NCI-H187 treated with DMSO at 0.1 percent for 48 hours (cell line): ENCODE measurements at places on chromosomes 5 and 9.
A peak's percentile ranks its signal among the peaks of the same experiment; 100 is the strongest.

- DNase-seq, result no peak
Measured at GRCh38 chr5:75337366-75338021, 474 bp downstream of the HMGCR start.

GRCh38 chr5:142056816-142057696 lies 44.2 kb upstream of the GNPDA1 start:
- no peak for DNase-seq

GRCh38 chr9:92558612-92559374 lies 23.0 kb upstream of the ECM2 start:
- DNase-seq, result no peak

- no peak for DNase-seq
Measured at GRCh38 chr5:156934450-156935211, 28.4 kb downstream of the TIMD4 start.

DNA sequence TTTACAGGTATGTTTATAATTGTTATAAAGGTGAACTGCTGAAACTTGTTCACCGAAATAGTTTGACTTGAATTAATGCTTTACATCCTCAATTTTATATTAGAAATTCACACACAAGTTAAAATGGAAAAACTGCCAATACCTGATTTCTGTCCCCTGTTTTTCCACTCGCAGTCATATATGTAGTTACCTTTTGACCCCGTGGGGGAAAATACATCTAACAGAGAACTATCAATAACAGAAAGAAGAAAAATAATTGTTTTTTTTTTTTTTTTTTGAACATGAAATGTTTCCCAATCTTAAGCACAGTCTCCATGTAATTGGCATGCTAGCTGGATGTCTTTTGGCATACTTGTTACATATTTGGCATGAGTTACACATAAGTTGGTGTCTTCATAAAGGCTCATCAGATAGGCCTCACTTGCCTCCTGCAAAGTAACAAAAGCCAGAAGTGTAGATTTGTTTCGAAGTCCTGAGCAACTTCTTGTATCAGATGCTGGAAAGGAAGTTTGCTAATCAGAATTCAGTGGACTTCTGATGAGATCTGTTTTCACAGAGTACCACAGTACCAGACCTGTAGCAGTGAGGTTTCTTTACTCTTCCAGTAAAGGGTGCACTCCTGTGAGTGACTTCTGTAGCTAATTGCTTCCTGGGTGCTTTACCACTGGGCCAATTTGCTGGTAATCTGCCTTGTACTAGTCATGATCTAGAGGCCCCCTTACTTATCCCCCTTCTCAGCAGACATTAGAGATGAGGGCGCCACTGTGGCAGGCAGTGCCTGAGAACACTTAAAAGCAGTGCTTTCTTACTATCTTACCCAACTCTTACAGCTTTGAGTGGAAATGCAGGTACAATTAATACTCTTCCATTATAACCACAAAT lies 36.2 kb upstream of the CXXC5 start:
- DNase-seq, result no peak

GRCh38 chr5:14400085-14400484 lies 181.5 kb upstream of the OTULINL start:
- DNase-seq, result no peak

DNA sequence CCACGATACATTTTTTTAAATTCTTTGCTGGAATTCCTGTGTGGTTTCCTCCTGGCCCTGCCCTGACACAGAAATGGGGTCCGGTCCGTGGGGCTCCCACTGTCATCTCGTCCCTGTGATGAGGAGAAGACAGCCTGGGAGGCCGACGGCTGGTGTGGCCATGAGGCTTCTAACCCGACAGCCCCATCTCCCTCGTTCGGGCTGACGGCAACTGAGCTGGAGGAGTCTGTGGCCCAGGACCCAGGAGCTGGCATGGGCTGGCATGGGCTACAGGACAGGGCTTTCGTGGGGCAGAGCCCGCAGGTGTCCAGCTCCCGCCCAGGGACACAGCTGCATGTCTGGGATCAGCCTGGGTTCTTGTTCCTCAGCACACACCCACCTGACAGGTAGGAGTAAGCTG lies 13.8 kb downstream of the LCN9 start:
- DNase-seq, result no peak

DNA sequence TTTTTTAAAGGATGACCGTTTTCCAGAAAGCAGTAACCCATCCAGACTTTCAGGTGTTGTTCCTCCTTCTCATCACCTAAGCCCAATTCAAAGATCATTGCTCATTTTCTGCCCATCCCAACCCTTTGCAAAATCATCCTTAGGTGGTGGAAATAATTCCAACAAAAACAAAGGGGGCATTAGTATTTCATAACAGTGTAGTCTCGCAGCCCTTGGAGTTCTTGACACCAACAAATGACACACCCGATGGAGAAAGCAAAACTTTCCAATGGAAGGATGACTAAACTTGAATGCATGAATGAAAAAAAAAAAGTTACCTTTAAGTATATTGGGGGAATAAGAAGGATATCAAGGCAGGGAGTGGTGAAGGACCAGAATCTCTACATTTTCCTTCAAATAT lies 117.0 kb downstream of the PAPPA start:
- DNase-seq, result no peak

GRCh38 chr5:14216372-14216771 lies 73.2 kb downstream of the TRIO start:
- no peak for DNase-seq

GRCh38 chr5:169831331-169831730 lies 149.0 kb downstream of the INSYN2B start:
- no peak for DNase-seq

- DNase-seq, result no peak
Measured at GRCh38 chr9:121684381-121685145, 33.1 kb downstream of the DAB2IP start.

- no peak for DNase-seq
Measured at GRCh38 chr5:157502143-157502647, 42.2 kb downstream of the NIPAL4 start.

DNA sequence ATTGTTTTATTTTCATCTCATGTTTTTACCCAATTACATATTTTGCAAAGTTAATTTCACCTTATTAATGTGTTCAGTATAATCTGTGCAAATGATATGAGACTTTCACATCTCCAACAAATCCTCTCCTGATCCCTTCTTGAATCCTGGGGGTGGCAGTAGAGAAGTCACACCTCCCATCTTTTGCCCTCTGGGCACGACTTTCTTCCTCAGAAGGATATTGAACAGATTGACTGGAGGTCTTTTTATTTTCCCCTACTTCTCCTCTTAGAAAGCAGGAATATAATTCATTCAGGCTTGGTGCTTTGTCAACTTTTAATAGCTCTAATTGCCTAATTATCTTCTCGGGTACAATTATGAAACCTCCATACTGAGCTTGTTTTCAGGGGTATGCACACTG lies 1037.1 kb upstream of the NUDT12 start:
- no peak for DNase-seq

DNA sequence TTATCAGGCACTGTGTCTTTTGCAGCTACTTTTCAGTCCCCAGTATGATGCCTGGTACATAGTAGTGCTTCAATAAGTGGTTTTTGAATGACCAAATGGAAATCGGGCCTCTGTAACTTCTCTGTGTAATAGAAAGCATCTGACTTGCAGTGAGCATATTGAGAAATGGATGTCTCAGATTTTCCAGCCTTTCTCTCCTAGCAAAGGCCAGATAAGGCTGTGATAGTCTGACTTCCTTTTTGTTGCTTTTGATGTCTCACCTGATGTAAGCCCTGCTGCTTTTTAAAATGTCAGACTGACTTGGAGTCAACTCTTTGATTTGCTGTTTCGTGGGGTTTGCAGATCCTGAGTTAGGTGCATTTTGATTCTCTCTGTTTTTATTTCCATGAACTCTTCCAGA lies 590.0 kb upstream of the ZNF608 start:
- DNase-seq, result no peak

GRCh38 chr5:77847129-77847460 lies 71.0 kb upstream of the TBCA start:
- DNase-seq, result no peak

DNA sequence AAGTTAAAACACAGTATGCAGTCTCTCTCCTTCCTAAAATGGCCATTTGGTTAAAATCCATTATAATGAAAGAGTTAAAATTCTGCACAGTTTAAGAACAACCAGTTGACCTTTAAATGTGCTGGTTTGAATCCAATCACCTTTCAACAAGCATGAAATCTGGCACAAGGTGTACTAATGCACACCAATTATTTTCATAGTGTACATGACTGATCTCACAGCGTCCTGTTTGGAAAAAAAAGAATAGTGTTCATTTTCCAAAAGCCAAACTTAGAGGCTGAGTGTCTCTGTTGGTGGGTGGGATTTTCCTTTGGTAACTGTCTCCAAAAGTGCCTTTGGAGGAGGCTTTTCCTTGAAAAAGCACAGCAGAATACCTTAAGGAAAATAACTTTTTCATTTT lies 180.6 kb downstream of the DEPDC1B start:
- DNase-seq, result no peak

GRCh38 chr5:39302472-39302871 lies 61.8 kb downstream of the C9 start:
- DNase-seq, result no peak

DNA sequence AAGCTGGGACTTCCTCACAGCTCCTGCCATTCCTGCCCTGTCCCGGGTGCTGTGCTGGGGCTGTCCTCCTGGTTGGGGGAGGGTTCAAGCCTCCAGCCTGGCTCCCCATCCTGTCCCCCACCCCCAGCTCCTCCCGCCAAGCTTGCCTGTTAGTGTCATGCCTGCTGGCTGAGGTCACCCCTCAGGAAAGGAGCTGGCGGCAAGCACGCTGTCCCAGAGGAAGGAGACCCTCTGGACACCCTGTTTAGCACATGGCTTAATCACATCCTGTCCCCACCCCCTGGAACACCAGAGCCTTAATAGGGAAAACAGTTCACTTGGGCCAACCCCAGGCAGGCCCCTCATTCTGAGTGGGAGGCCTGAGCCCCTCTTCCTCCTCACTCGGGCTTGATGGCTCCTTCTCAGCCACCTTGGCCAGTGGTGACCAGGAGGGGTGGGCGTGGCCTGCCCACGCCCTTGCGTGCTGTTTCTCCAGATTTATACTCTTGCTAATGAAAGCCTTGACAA lies 9.2 kb upstream of the PHYHD1 start:
- DNase-seq, result no peak

GRCh38 chr5:133232011-133232410 lies 180.2 kb downstream of the HSPA4 start:
- DNase-seq, result no peak

GRCh38 chr9:18673179-18673578 lies 199.2 kb downstream of the ADAMTSL1 start:
- no peak for DNase-seq

GRCh38 chr9:82109626-82110025 lies 121.1 kb downstream of the SPATA31D1 start:
- peak; percentile 76 for DNase-seq

GRCh38 chr9:98097836-98098235 lies 21.2 kb downstream of the TRIM14 start:
- DNase-seq, result no peak

GRCh38 chr5:154309371-154309745 lies 118.8 kb downstream of the GALNT10 start:
- no peak for DNase-seq

- no peak for DNase-seq
Measured at GRCh38 chr5:136694258-136694657, 328.9 kb upstream of the TRPC7 start.

DNA sequence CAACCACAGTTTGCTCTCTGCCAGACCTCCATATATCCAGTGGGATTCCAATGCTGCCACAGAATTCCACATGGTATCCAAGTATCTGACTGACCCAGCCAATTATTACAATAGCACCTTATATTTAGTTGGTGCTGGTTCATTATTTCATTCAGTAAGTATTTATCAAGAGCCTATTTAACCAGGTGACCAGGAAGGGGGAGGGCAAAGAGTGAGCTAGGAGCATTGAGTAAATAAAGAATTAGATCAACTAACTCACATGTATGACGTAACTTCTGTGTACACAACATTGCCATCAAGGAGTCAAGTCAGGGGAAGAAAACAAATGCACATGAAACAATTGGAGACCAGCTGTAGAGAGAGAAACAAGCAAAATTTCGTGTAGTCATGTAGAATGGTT lies 207.1 kb upstream of the PAPPA start:
- no peak for DNase-seq

GRCh38 chr5:67409126-67409777 lies 212.7 kb upstream of the CD180 start:
- no peak for DNase-seq

DNA sequence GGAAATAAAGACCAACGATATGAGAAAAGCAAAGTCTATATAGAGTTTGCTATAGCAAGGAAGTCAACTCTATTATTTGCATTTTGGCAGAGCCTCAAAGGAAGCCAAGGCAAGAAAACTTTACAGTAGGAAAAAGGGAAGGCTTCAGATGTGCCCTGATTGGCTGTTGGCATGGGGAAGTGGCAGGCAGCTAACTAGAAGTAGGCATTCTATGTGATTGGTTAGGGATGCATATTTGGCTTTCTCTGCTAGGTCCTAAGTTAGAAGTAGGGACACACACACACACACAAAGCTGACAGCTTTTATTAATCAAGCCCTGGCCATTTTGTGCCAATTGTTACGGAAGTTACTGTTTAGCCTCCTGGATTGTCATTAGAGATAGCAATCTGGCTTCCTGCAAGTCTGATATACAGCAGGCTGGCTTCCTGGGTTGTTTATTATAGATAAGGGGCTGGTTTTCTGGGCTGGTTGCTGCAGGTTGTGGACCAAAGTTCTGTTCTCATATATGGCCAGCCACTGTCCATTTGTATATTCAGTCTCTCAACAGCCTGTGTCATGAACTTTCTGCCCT lies 308.1 kb upstream of the GRAMD2B start:
- DNase-seq, result no peak
